ENCODE measurements at places on chromosomes 7 and 10.
A peak's percentile ranks its signal among the peaks of the same experiment; 100 is the strongest.

GRCh38 chr10:126731610-126731990, 61.1 kb upstream of the C10orf90 start:
- DNase-seq: no peak

- DNase-seq: peak; percentile 42
Observed at GRCh38 chr10:43265799-43266721, 805 bp downstream of the RASGEF1A start.

DNA sequence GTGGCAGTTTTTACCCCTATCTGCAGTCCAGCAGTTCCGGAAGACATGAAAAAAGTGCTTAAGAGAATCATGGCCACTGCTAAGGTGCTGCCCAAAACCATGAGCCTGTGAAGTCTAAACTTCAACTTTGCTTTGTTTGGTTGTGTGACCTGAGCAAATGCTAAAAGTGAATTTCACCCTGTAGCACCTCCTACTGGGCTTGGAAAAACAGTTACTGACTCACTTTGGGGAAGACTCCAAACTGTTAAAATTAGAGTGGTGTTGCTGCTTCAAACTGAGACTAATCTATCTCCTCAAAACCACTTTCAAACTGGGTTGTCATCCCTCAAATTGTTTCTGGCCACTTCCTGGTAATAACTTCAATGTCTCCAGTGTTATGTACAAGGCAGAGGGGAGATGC, 21.3 kb downstream of the MKX start:
- DNase-seq: no peak

- no peak for DNase-seq
Observed at GRCh38 chr7:15463801-15464666, 97.8 kb downstream of the AGMO start.

GRCh38 chr10:71649631-71650030, 69.9 kb downstream of the C10orf105 start:
- no peak for DNase-seq

DNA sequence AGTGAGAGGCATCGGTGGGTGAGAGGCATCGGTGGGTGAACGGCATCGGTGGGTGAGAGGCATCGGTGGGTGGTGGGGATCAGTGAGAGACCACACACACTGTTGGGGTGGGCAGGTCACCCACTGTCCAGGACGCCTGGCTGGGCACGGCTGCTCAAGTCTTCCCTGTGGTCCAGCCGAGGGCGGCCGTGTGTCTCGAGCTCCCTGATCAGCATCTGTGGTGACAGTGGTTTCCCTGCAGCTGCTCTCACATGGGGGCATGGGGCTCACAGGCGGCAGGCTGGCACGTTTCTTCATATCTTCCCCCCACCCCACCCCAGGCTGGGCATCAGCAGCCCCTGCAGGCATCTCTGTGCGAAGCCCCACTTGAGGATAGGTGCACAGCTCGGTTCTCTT, 78.2 kb downstream of the NKX6-2 start:
- DNase-seq: no peak

DNA sequence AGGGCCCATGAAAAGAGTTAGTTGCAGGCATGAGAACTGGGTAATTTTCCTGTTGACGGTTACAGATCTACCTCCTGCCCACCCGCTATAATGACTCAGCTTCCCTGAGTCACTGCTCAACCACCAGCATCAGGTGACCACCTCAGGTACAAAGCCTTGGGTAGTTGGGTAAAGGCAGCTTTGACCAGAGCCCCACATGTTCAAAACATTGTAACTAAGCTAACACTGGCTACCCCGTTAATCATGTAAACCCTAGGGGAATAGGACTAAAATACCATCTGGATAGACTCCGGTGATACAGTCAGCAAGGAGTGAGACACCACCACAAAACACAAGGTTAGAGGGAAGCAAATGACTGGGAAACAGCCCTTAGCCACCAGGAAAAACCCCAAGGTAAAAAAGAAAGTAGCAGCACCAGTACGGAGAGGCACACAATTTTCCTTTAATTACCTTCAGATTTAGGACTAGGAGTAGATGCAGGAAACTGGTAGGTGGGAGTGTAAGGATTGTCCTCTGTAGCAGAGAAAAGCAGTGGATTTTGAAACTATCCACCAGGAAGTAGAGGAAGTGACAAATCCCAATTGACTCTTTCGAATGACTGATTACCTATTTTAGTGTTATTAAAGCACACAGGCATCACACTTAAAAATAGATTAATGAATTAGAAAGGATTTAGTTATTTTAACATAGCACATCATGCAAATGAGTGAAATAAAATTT, 103.5 kb upstream of the PDLIM1 start:
- DNase-seq: no peak

DNA sequence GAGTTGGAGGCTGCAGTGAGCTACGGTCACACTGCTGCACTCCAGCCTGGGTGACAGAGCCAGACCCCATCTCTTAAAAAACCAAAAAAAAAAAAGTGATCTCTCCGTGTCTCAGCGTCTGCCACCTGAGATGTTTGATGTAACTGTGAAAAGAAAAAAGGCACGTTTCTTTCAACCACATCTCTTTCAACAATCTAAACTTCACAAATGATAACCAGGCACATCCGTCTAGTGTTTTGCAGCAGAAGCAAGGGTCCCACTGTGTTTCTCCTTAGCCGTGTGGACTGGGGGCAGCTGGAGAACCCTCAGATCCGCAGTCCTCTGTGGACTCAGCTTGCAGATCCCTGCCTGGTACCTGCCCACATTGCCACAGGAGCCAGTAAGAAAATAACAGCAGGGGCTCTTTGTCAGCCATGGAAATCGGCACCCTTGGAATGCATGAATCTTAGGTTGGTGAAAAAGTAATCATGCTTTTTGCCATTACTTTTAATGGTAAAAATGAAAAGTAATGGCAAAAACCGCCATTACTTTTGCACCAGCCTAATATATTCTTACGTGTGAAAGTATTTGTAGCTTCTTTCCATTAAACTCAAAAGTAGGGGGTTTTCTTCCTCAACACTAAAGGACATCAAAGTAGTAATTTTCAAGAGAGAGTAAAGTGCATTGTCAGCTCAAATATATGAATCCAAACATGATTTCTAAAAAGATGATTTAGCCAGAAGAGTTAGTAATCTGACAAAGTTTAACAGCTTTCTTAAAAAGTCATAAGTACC, 276.5 kb downstream of the CCDC3 start:
- DNase-seq: no peak

GRCh38 chr10:108755646-108756045, 1167.7 kb downstream of the XPNPEP1 start:
- DNase-seq: no peak

- DNase-seq: no peak
Observed at GRCh38 chr7:135712182-135712782, 15.7 kb downstream of the SLC13A4 start.

GRCh38 chr7:29940199-29940598, 49.4 kb downstream of the SCRN1 start:
- no peak for DNase-seq

GRCh38 chr7:70393956-70394355, 738.0 kb upstream of the GALNT17 start:
- DNase-seq: no peak

DNA sequence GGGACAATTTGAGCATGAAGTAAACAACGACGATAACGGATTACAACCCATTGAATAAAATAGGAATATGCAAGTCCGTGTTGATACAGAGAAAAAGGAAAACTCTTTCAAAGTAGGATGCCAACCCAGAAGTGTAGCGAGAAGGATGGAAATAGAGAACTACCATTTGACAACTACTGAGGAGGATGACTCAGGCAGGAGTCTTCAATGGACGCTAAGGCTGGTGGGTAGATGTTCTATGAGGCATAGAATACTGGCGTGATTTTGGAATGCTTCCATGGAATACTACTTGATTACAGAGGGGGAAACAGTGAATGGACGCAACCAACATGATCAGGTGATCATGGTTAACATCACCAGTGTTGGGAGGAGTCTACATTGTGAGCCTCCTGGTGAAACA, 828 bp upstream of the CFAP70 start:
- no peak for DNase-seq

- no peak for DNase-seq
Observed at GRCh38 chr10:13115832-13116803, 16.2 kb downstream of the OPTN start.

- no peak for DNase-seq
Observed at GRCh38 chr10:133190225-133190624, 30.2 kb downstream of the KNDC1 start.

GRCh38 chr10:46516660-46517416, 39.6 kb downstream of the GPRIN2 start:
- no peak for DNase-seq

GRCh38 chr7:70242826-70243225, 644.6 kb downstream of the AUTS2 start:
- no peak for DNase-seq

DNA sequence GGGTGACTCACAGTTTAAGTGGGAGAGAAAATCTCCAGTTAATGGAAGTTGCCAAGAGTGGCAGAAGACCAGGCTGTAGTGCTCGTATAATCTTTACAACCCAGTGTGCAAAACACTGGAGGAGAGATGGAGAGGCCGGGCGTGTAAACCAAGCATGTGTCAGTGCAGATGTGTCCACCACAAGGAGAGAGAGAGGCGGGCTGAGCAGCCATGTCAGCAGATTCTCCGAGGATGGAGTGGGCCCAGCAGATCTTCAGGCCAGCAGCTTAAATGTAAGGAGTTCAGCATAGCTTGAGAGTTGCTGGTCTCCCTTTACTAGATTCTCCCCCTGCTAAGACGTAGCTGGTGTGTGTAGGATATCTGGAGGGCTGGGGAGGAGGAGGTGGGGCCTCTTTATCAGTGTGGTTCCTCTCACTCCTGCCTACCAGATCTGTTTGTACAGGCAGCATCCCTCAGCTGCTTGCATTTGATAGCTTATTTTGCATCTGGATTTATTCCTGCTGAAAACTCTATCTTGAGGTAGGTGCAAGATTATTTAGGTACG, 13.7 kb downstream of the BPGM start:
- DNase-seq: no peak

- no peak for DNase-seq
Observed at GRCh38 chr7:55157764-55158105, 138.9 kb downstream of the EGFR start.

GRCh38 chr7:44309271-44310091, 15.9 kb downstream of the CAMK2B start:
- no peak for DNase-seq

DNA sequence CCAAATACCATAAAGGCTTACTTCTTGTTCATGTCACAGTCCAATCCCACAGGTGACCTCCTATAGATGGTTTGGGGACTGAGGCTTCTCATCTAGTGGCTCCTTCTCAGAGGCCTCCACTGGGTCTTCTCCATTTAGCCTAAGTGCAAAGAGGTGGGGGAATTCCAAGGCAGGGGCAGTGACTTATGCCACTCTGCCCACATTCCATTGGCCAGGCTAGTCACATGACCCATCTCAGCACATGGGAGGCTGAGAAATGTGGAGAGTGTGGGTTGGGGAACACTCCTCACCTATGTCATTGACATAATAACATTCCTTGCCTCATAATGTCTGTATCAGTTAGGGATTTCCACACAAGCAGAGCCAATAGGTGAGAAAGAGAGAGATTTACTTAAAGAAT, 104.3 kb upstream of the PLXNA4 start:
- DNase-seq: no peak

DNA sequence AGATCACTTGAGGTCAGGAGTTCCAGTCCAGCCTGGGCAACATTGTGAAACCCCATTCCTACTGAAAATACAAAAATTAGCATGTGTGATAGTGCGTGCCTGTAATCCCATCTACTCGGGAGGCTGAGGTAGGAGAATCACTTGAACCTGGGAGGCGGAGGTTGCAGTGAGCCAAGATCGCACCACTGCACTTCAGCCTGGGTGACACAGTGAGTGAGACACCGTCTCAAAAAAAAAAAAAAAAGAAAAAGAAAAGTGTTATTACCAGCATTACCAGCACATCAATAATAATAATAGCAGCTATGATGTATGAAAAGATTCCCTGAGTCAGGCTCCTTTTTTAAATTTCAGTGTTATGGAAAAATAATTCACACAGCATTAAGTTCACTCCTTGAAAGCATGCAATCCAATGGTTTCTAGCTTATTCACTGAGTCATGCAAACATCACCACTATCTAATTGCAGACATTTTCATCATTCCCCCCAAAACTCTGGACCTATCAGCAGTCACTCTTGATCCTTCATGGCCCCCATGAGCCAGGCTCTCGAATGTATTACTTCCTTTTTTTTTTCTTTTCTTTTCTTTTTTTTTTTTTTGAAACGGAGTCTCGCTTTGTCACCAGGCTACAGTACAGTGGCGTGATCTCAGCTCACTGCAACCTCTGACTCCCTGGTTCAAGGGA, 228.4 kb downstream of the FANK1 start:
- no peak for DNase-seq

DNA sequence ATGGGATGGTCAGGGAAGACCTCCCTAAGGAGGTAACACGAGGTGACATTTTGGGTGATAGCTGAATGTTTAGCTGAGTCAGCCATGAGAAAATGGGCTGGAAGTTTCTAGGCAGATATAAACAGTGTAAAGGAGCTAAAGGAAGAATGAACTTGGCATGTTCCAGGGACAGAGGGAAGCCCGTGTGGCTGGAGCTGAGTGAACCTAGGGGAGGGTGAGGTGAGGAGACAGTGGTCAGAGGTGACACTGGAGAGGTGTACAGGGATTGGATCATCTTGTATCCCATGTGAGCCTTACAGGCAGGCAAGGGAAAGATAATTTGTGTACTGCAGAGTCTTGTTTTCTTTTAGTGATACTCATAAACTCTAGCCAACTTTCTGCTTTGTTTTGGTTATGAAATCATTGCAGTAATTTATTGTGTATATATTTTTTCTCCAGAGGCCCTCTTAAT, 1.8 kb downstream of the STARD3NL start:
- no peak for DNase-seq

- no peak for DNase-seq
Observed at GRCh38 chr10:93454736-93455135, 27.4 kb downstream of the MYOF start.

DNA sequence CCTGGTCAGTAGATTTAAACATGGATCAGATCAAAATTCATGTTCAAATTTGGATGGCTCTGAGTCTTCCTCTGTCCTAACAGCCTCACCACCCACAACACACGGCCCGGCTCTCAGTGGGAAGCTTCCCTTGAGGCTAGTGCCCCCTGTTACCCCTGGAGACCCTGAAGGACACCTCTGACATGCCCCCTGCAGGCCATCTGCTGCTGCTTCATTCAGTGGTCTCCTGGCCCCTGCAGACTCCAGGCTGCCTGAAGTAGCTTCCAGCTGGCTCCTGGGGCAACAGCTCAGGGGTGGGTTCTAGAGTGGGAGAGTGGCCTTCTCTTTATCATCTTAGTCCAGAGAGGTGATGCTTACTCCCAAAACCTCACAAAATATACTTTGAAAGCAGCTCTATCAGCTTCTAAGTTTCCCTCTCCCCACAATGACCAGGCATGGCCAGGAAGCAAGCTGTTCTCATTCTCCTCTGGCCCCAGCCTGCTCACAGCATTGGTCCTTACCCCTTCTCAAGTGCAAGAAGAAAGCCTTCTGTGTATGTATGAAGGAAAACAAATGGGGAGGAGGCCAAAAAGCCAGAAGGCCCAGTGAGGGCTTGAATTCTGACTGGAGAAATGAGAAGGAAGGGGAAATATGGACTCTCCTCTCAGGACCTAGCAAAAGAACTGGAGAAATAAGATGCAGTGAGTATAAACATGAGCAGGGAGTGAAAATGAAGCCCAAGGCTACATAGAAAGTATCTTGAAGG, 189.6 kb upstream of the INHBA start:
- DNase-seq: no peak
